ENCODE measurements at places on chromosomes 13 and 19. TPM values are rescaled to one million over a fixed set of nuclear protein-coding genes. Genes with fewer than 3 reads are reported as not detected.

The VN1R2 gene
- not detected for polyA plus RNA-seq

The FCER2 gene
- 0.29 TPM for polyA plus RNA-seq

DNA sequence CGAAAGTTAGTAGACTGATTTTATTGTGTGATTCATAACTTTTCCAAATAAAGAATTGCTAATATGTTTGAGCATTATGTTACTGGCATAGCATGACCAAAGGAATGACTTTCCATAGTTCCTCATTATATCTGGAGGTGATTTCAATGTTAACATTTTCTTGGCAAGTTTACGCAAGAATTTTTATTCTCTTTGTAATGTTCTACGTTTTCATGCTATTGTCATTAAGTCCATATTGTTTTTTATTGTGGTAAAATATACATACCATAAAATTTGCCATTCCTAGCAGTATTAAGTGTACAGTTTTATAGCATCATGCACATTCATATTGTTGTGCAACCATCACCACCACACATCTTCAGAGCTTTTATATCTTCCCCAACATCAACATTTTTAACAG is 14.8 kb downstream of the KCTD12 start:
- no peaks in the 10 kb centered on the region for H3K36me3 ChIP-seq
- no peak for DNase-seq
- H3K4me1 ChIP-seq, result peaks cover 3% of the 10 kb centered on the region

The SIGLEC12 gene
- polyA plus RNA-seq, result not detected

The LDLR gene
- 59.3 TPM for polyA plus RNA-seq

- DNase-seq, result no peak
- H3K4me3 ChIP-seq, result no peak overlapping the region
- H3K27ac ChIP-seq, result no peak overlapping the region
- H3K27me3 ChIP-seq, result no peaks in the 10 kb centered on the region
Observed at GRCh38 chr13:75368167-75368566, 113.8 kb downstream of the TBC1D4 start.

DNA sequence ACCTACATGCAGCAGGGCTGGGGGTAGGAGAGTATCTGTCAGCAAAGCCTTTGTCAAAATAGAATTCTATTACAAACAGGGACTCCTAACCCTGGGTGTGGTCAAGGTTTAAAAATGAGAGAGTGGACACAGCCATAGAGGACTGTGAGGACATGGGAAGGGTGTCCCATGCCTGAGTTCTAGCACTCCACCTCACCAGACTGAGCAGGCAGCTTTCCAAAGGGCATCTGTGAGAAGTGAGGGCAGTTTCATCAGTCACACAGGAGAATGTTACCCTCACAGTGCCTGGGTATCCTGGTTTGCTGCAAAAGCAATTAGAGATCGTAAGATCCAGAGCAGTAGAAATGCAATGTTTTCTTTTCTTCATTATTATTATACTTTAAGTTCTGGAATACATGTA is 174.9 kb upstream of the UBL3 start:
- no peak overlapping the region for H3K4me3 ChIP-seq
- H3K27ac ChIP-seq, result no peak overlapping the region
- no peaks in the 10 kb centered on the region for H3K36me3 ChIP-seq
- DNase-seq, result no peak

The DIAPH3 gene
- 30.2 TPM for polyA plus RNA-seq

The FOXA3 gene
- 11.1 TPM for polyA plus RNA-seq

DNA sequence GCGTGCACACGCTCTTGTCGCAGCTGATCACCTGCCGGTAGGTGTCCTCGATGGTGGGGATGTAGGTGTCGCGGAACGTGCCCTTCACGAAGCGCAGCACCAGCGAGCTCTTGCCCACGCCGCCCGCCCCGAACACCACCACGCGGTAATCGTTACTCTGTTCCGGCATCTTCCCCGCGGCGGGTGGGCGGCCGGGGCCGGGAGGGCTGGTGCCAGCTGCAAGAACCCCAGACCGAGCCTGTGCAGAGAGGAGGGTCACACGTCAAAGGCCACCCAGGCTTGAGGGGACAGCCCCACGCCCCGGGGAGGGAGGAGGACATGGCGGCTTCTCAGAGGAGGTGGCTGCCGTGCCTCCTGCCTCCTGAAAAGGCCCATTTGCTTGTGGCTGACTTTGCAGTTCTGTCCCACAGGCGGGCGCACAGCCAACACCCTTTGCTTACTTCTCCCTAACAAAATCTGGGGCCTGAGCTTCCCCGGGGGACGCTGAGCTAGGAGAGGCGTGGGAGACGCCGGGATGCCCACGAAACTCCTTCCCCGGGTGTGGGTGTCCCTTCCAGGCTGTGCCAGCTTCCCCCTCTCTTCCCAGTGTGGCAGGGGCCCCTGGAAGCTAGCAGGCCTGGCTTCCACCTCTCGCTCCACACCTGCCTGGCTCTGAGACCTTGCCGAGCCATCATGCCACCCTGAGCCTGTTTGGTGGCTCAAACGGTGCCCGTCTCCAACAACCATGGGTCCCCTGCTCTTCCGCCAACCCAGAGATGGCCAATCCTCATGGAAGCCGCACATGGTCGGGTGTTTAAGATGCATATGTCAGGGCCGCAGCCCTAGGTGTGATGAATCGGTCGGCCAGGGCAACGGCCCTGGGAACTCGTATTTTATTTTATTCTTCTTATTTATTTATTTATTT is 3.3 kb downstream of the DIRAS1 start:
- H3K4me3 ChIP-seq, result no peak overlapping the region
- DNase-seq, result no peak
- no peak overlapping the region for H3K27ac ChIP-seq
- peaks cover 12% of the 10 kb centered on the region for H3K4me1 ChIP-seq
- H3K36me3 ChIP-seq, result no peaks in the 10 kb centered on the region
- 0 out of 2 replicates have a peak, but pooled peaks cover 6% of the 10 kb centered on the region for H3K27me3 ChIP-seq

Measured in GM23338 (cell line).